ENCODE measurements at places on chromosomes 4 and X.

DNA sequence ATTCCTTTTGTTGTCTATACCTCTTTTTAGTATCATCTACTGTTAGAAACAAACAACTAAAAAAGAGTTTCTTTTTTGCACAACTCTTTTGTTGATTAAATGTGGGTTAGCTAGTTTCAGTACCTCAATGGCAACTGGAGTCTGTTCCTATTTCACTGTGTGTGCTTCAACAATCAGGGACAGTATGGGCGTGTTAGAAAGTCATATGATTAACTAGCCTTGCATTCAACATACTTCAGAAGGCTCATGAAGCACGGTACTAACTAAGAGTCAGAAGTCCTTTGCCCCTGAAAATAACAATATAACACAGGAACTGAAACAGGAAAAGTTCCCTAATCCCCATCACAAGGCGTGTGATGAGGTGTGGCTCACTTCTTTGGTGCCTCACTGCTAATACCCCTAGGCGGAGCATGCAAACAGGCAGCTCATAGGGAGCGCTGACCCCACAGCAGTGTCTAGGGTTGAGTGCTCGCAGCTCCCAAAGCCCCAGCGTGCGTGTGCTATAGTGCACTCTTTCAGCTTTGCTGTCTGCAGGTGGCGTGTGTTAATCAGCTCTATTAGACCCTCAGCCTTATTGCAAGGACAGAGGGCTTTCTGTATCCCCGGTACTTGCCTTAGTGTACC is 203.1 kb upstream of the NDST3 start:
- no peak for DNase-seq

DNA sequence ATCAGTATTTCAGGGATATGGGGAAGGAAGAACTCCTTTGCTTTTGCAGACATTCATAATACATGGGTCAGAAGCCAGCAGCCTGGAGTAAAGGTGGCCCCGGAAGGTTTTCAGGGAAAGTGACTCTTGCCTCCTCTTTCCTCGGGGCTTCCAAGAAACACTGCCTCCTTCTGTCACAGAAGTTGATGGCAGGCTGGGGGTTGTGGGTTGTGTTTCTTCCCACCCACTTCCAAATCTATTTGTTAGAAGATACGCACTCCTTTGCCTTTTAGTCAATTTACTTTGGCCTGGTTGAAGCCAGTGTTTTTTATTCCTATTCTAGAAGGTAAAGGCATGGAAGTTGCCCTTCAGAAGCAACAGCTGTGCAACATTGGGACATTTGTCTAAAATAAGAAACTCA is 19.7 kb downstream of the KIT start:
- no peak for DNase-seq

DNA sequence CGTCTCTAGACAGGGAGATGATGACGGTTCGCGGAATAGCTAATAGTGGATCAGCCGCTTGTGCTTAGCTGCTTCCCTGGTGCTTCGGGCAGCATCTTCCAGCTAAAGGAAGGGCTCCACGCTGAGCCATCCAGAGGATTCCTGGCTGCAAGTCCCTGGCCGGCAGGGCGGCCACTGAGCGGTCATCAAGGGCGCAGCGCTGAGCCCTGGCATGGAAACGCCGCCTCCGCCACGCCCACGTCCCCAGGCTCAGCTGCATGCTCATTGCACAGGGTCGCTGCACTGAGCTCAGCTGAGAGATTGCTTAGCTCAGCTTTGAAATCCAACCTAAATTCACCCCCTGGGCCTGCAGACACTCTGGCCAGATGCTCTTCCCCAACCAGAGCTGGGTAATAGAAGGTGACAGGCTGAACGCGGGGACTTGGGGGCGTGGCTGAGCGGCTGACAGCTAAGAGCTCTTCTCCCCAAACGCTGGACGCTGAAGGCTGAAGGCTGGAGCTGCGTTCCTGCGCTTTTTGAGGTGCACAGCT is 118.2 kb upstream of the KIT start:
- DNase-seq = no peak

DNA sequence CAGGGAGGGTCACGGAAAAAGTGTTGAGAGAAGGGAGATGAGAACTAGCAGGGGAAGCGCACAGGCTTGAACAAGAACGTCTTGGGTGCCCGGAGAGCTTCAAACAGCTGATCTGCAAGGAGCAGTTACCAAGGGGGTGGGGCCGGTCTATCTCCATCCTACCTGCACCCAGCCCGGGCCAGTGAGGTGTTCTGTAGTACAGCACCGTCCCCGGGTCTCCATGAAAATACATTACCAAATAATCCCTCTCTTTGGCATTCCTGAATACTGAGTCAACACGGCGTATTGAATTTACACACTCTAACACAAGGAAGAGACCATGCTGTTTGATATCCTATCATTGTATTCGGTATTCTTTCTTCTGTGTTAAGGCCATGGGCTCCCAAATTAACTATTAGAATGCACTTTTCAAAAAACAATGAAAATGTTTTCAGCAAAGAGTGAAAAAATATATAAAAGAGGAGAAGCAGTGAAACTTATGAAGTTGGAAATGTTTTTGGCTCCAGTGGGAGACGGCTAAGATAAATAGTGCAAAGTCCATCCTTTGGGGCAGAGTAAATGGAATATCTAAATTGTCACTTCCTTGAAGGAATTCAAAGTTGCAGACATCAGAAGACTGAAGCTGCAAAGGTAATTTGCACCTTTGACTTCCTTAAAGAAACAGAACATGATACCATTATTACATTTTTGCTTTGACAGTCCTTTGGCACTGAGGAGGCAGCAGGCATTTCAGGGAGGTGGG is 90.3 kb downstream of the DHRSX start:
- no peak for DNase-seq

DNA sequence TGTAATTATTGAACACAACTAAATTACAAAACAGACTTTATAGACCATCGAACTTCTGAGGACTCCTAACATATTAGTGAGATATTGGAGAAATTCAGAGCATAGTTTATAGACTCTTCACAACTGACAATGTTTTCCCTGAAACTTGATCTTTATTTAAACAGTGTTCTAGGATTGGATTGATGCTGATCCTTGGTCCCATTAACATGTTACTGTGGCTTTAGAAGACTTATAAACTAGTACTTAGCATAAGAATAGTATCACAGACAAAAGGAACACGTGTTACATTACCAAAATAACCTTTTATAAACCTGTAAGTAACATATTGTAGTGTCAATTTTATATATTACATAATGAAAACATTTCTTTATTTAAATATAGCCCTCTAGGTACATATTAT is 689.6 kb downstream of the CCSER1 start:
- no peak for DNase-seq

GRCh38 chrX:10750581-10750980 is 130.2 kb upstream of the MID1 start:
- DNase-seq = no peak

GRCh38 chr4:150104404-150105027 is 26.3 kb downstream of the DCLK2 start:
- no peak for DNase-seq

GRCh38 chr4:101074326-101074725 is 273.0 kb downstream of the PPP3CA start:
- DNase-seq = no peak

- no peak for DNase-seq
These were observed 5.6 kb downstream of the CYSLTR1 start for GRCh38 chrX:78321809-78322208.

GRCh38 chr4:152935631-152936445 is at the start of gene FHDC1:
Gene FHDC1, plus strand, starts transcription at chr4:152936323. Its CDS starts 6,735 bp downstream, at chr4:152943058.
- no peak for DNase-seq

DNA sequence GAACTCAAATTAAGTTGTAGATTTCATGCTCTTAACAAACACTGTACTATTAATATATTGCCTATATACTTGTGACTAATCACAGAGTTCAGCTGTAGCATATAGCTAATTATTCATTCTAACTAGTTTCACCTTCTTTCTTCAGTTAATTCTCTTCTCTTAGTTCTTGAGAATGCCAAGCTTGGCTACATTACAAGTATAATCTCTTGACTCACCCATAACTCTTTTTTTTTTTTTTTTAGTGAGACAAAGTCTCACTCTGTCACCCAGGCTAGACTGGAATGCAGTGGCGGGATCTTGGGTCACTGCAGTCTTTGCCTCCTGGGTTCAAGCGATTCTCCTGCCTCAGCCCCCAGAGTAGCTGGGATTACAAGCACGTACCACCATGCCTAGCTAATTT is 5.4 kb downstream of the KLHL5 start:
- DNase-seq = no peak

GRCh38 chr4:107931775-107932321 is 499 bp downstream of the CYP2U1 start:
- no peak for DNase-seq

GRCh38 chr4:56077676-56078075 is 128.9 kb downstream of the CEP135 start:
- DNase-seq = no peak

GRCh38 chr4:171118091-171118490 is 695.1 kb upstream of the GALNTL6 start:
- DNase-seq = no peak

DNA sequence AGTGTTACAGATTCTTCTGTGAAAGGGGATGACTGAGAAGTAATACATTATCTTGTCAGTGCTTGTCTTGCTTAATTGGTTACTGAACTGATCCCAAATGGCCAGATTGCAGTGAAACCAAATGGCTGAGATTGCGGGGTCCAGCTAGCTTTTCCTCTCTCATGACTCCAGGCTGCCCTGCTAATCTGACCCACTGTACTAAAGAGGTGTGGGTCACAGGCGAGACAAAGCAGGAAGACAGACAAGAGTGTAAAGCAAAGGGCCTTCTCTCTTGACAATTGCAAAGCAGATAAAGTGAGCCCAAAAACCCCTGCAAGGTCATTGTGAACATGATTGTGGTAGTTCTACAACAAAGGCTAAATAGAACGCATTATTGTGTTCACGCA is 2.1 kb downstream of the TMEM150C start:
- DNase-seq = no peak

- no peak for DNase-seq
These were observed 6.8 kb upstream of the SLC25A6 start for GRCh38 chrX:1398431-1399340.

GRCh38 chrX:391717-392574 is 5.2 kb upstream of the PPP2R3B start:
- DNase-seq = no peak

GRCh38 chr4:113878668-113879067 is 100.8 kb downstream of the ARSJ start:
- no peak for DNase-seq

- no peak for DNase-seq
These were observed 47.1 kb downstream of the TSC22D3 start for GRCh38 chrX:107728371-107729099.

GRCh38 chr4:15318621-15319348 is 109.0 kb upstream of the C1QTNF7 start:
- no peak for DNase-seq

GRCh38 chrX:136255541-136255940 is 4.3 kb upstream of the MAP7D3 start:
- DNase-seq = no peak

- DNase-seq = no peak
These were observed 422.2 kb downstream of the SPIN4 start for GRCh38 chrX:62928906-62929305.

DNA sequence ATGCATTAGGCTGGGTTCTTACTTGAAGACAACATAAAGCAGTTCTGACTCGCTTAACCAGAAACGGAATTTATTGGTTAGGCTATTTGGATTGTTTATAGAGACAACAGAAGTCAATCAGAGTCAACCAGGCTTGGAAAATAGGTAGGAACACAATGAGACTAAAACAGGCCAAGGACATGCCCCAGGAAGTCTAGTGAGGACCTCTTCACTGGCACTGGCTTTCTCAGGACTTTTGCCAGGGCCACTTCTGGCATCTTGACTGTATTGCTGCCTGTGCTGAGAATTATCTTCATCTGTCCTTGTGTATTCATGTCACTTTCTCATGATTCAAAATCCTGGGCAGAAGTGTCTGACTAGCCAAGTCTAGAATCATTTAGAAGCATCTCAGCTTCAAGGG is 19.6 kb downstream of the PGAM4 start:
- DNase-seq = no peak

DNA sequence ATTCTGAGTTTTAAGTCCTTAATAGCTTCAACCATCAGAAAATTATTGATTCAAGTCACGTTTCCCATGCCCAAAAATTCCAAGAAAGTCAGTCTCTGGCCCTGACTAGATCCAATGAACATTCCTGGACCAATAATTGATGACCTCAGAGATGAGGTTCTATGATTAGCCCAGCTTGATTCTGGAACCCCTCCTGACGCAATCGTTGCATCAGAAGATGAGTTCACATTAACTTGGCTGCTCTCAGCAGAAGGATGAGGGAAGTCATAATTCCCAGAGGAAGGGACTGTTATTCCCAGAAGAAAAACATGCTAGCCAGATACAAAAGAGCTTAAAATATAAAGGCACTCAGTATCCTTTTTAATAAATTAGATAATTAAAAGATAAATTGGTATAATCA is 34.3 kb upstream of the CPEB2 start:
- DNase-seq = no peak

GRCh38 chr4:22413471-22413870 is 102.4 kb downstream of the ADGRA3 start:
- DNase-seq = no peak

- no peak for DNase-seq
These were observed 81.2 kb downstream of the AFAP1 start for GRCh38 chr4:7858498-7858897.

- no peak for DNase-seq
These were observed 1049.7 kb downstream of the FAT4 start for GRCh38 chr4:126364311-126364911.

GRCh38 chr4:4633431-4633830 is 91.6 kb upstream of the STX18 start:
- DNase-seq = no peak

DNA sequence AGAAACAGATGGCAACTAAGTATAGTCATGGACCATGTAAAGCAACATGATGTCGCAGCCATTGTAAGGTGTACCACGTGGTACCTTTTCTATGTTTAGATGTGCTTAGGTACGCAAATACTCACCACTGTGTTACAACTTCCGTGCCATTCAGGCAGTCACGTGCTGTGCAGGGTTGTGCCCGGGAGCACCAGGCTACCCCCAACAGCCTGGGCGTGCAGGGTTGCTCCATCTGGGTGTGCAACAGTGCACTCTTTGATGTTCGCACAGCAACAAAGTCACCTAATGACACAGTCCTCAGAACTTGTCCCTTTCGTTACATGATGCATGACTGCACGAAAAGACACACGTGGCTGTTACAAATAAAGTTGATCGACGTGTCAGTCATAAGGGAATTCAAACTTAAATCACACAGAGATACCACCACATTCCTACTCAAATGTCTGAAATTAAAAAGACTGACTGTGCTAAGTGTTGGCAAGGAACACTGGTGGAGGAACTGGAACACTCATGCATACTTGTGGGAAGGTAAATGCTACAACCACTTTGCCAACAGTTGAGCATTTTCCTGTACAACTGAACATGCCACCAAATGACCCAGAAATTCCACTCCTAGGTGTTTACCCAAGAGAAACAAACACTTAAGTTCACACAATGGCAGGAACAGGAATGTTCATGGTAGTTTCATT is 24.3 kb downstream of the CPLX1 start:
- no peak for DNase-seq

All from stimulated activated CD8-positive, alpha-beta memory T cell treated with anti-CD3 and anti-CD28 coated beads, Interleukin-4, amount 100 ng/mL, for 4 hours (primary cell).